Pons (tissue), 1 donor: ENCODE measurements at places on chromosomes 5 and 9.

DNA sequence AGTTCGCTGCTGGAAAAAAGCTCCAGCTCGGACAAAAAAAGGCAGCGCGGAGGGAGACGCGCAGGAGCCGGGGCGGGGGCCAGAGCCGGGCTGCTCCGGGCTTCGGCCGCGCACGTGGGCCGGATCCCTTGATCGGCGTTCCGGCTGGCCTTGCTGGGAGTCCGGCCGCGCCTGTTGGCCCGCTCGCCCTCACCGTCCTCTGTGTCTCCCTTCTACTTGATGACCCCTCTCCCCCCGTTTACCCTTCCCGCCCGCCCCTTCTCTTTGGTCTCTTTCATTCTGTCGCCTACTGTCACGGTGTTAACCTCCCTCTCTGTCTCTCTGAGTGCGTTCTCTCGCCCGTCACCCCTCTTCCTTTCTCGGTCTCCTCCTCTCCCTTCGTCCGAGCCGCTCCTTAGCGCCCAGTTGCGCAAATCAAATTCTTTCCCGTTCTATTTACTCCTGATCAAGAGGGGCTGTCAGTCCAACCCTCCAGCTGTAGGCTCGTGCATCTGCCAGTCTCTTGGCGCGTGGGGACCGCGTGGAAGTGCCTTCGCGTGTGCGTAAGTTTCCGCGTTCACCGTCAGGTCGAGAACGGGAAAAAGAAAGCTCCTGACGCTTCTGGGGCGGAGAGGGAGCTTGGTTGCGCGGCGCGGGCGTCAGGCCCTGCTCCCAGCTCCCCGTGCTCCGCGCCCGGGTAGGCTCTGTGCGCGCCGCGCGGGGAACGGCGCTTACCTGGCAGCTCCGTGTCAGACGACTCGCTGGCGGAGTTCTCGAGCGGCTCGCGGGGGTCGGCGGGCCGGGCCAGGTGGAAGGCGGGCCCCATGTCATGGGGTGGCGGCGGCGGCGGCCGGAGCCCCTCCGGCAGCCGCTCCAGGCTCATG lies 798 bp downstream of the PITX1 start:
- DNase-seq = no peak

GRCh38 chr9:102550886-102551285 lies 444.2 kb upstream of the CYLC2 start:
- no peak for DNase-seq

- peak; percentile 8 for DNase-seq
Measured at GRCh38 chr5:8685704-8686103, 816.8 kb downstream of the MTRR start.

- no peak for DNase-seq
Measured at GRCh38 chr9:127720031-127720864, 4.4 kb downstream of the TTC16 start.

- DNase-seq = no peak
Measured at GRCh38 chr5:139645430-139645871, 2.7 kb upstream of the CXXC5 start.

GRCh38 chr5:149135536-149136201 lies 5.6 kb upstream of the ABLIM3 start:
- no peak for DNase-seq

DNA sequence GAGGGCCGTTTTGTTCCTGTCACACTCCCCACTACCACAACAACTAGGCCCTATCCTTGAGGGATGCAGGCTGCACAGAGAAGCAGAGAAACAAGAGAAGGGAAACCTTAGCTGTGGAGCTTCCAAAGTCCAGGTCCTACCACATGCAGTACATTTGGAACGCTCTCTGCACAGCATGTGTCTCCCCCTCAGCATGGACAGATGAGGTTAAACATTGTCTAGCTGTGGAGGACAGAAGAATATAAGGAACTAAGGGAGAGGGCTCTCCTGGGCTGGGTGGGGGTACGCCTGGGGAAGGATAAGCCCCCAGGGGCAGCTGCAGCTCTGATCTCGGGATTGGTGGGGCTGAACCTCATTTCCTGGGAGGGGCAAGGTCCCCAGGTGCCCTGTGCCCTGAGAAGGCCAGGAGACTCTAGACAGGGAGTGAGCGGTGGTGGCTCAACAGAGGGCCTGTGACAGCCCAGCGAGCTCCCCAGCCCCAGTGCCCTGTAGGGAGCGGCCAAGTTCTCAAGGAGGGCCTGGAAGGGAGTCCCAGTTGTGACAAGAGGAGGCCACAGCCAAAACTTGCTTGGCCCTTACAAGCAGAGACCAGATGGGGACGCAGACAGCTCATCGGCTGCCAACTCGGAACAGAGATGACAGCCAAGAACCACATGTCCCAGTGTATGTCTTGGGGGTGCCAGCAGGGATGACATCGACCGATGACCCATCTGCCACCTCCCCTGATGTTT lies 30.1 kb downstream of the TSPAN17 start:
- no peak for DNase-seq

DNA sequence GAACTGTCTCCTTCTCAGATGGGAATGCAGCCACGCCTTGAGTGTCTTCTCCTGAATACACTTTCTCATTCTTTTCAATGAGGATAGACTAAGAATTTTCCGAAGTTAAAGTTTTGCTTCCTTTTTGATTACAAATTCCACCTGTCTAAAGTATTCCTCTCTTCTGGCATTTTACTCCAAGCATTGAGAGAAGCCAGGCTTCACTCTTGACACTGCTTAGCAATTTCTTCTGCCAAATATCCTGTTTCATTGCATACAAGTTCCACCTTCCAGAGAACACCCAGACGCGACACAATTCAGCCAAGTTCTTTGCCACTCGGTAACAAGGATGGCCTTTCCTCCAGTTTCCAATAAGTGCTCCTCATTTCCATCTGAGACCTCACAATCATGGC lies 35.6 kb upstream of the COL5A1 start:
- DNase-seq = no peak

- DNase-seq = no peak
Measured at GRCh38 chr5:157670662-157671591, at the start of gene C5orf52. TSS of gene C5orf52 (plus strand) at chr5:157671533. CDS start at chr5:157671615, 82 bp downstream.

DNA sequence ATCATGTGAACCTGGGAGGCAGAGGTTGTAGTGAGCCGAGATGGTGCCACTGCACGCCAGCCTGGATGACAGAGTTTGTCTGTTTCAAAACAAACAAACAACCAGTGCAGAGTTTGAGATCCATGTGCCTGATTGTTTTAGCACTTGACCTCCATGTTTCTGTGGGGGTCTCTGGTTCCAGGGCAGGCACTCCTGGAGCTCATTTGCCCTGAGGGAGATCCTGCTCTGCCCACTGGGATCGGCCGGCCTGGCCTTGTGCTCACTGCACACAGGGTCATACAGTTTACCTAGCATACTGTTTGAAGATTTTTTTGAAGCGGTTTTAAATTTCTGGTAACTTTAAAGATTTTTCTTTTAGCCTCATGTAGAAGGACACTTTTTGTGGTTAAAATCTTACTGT lies 78.4 kb downstream of the EHMT1 start:
- no peak for DNase-seq

DNA sequence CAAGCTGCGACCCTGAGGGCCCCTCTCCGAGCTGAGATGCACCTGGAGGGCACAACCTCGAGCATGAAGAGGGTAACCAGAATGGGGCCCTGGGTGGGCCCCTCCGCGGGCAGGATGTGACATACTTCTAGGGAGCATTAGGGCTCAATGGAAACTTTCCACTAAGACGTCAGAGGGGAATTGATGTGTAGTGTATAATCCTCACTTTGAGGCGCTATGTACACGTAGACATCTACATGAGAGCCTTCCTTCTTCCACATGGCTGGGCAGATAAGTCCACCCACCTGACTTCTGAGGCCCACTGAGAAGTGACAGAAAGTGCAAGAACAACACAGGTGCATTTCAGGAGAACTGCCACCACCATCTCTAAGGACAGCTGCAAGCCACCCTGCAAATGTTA lies 61.0 kb downstream of the DAP start:
- DNase-seq = no peak

- no peak for DNase-seq
Measured at GRCh38 chr5:178790371-178790770, 59.9 kb upstream of the ZNF354A start.

DNA sequence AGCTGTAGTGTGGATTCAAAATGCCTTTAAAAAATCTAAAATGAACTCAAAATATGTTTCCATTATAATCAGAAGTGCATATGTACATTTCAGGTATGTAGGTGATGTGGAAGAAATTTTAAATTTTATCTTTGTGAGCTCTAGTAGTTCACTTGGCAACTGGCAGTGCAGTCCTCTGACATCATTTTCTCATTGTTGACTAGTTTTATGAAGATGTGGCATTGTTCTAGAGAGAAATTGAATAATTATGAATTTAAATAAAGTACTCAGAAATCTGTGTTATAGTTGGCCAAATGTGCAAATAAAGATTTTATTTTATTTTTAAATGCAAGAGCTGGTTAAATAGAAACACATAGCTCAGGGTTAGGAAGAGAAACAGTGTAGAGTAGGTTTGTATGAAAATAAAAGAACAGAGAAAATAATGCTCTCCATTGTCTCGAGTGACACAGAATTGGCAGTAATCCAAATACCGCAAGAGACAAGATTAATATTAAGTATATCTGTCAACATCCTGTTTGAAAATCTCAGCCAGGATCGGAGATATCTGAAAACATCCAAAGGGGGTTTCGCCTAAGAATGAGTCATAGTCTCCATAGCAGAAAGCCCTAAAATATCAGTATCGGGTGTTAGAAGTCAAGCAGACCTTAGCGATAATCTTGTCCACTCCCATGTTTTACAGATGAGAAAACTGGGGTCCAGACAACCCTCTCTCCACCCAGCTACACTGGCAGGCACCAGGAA lies 189.4 kb downstream of the CCDC192 start:
- peak; percentile 82 for DNase-seq

- peak; percentile 5 for DNase-seq
Measured at GRCh38 chr9:89234205-89235067, 55.8 kb upstream of the SHC3 start.

DNA sequence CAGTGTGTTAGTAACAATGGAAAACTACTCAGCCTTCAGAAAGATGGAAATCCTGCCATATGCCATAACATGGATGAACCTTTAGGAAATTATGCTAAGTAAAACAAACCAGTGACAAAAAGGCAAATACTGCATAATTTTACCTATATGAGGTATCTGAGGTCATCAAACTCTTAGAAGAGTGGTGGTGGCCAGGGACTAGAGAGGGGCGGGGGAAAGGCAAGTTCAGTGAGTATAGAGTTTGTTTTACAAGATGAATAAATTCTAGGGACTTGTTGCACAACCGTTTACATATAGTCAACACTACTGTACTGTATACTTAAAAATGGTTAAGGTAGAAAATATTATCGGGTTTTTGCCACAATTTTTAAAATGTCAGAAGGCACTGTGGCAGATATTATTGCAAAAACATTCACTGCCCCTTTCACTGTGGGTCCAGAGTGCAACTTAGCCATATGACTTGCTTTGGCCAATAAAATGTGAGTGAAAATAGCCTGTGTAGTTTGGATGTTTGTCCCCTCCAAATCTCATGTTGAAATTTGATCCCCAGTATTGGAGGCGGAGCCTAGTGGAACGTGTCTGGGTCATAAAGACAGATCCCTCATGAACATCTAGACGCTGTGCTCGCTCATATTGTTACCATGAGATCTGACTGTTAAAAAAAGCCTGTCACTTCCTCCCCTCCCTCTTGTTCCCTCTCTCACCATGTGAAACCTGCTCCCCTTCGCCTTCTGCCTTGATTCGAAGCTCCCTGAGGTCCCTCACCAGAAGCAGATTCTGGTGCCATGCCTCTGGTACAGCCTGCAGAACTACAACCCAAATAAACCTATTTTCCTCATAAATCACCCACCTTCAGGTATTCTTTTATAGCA lies 9.5 kb downstream of the ZNF367 start:
- DNase-seq = no peak

DNA sequence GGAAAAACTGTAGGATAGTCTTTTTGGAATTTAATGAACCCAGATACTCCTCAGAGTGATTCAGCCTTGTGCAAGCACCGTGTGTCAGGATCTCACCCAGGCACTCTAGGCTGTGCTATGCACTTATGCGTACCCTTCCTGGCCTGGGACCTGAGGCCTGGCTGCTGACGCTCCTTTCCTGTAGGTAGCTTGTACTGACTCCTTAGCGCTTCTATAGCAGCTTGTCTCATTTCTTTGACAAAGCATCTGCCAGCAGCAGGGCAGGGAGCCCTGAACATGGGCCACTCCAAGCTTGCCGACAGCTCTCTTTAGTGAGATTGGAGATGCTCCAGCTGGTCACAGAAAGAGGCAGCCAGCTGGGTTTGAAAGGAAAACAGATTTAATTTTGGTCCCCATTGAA lies 147.3 kb downstream of the SGCD start:
- DNase-seq = peak; percentile 87

GRCh38 chr9:114499528-114499927 lies 5.7 kb downstream of the WHRN start:
- DNase-seq = peak; percentile 92

DNA sequence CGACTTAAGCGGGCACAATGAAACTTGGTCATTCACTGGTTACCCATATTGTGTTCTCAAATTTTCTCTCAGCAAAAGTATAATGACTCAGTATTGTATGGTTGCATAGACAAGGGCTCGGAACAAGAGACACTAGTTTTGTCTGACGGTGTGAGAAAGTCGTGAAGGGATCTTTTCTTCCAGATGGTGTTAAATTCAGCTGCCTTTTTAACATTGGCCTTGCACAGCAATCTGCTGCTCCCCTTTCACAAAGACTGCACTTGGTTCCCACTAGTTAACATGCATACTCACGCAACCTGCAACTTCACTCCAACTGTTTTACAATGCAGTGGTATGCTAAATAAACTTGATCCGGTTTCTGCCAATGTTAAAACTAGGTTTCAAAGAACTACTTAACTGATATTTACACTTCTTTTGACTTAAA lies 219.2 kb downstream of the MEF2C start:
- peak; percentile 97 for DNase-seq

DNA sequence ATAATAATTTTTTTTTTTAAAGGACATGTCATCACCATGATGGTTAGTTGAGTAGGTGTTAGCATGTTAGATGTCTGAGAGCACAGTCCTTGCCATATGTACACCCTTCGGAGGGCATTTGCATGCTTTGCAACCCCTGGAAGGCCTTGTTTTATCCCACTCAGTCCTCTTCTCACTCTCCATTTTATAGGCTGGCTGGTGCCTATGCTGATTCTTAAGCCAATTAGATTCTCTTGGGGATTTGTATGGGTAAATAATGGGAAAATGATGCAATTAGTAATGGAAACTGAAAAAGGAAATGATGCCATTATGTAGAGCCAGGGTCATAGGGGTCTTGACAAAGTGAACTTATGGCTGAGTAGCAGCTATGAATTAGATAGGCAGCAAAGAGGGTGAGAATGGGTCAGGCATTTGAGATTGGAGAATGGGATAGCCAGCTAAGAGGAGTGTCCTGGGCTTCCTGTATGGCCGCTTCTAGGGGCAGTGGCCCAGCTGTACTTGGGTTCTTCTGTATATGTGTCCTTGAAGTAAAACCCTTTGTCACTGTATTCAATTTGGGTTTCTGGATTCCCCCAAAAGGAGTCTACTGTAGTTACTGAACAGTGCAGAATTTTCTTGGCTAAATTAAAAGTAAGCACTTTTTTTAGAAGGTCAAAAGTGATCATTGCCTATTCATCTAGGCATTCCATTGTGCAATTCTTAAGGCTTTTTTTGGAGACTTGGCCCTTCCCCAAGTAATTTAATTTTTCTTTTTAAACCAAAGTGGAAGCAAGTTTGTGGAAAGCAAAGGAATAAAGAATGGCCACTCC lies 31.6 kb downstream of the LRRTM2 start:
- DNase-seq = no peak
